ENCODE measurements at places on chromosomes 16 and 17. TPM values are rescaled to one million over a fixed set of nuclear protein-coding genes. Genes with fewer than 3 reads are reported as not detected.

Gene EPX
- not detected for total RNA-seq

Gene MRPL38
- total RNA-seq: 131 TPM

Gene HOXB3
- total RNA-seq: 5.5 TPM

Gene HBQ1
- 8.2 TPM for total RNA-seq

Gene CRISPLD2
- 3.6 TPM for total RNA-seq

Gene HOXB9
- 10.1 TPM for total RNA-seq

Gene CLEC18B
- total RNA-seq: 0.33 TPM

Data from A549 treated with DMSO at 1 μM for 4 hours (cell line).